ENCODE measurements at places on chromosomes 7 and 10. TPM values are rescaled to one million over a fixed set of nuclear protein-coding genes. Genes with fewer than 3 reads are reported as not detected.

HOXA5 gene
- total RNA-seq = not detected

OPN1SW gene
- not detected for total RNA-seq

DNA sequence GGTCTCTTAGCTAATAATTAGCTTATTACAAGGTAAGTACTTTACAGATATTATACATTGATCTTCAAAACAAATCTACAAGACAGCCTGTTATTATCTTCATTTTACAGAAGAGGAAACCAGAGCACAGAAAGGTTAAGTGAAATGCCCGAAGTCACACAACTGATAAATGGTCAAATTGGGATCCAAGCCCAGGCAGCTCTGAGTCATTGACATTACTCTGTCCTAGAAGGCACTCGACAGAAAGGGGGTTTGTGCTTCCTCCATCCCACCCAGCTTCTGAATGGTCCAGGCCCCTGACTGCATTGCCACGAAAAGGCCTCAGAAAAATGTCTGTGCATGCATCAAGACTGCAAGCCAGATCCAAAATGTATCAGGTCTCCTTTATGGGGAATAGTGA is 81.3 kb upstream of the ZNF438 start:
- DNase-seq = no peak

- no peak for DNase-seq
These were observed 37.1 kb upstream of the ITGB1 start for GRCh38 chr10:32995066-32995622.

DNA sequence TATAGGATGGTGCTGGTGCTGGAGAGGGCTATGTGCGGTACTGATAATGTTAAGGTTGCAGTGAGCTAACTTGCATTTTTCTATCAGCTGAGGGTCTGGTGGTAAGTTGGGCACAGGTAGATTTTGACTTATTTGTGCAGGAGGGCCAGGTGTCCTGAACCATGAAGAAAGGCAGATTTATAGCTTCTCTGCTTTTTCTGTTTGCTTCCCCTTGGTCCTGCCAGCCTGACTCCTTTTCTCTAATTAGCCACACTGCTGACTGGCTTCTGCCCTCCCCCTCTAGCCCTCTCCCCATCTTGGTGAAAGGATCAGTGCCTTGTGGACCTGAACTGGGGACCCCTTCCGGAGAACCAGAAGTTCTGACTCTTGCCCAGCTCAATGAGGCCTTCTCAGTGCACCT is 40.8 kb upstream of the STEAP4 start:
- no peak for DNase-seq

DNA sequence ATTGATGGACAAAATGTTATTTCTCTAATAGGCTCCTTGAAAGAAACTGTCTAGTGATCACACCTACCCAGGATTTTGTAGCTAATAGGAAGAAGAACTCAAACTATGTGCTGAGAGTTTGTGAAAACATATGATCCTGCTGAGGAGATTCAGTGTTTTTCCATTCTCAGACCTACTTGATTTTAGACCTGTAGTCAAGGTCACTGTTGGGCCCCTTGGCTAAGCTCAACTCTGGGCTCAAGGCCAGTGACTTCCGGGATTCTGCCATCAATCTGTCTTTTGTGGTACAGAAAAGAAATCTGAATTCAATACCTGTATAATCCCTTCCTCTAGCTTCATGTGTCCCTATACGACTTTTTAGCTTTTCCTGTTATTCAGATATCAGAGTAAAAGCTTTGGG is 79.7 kb upstream of the FERD3L start:
- no peak for DNase-seq

DNA sequence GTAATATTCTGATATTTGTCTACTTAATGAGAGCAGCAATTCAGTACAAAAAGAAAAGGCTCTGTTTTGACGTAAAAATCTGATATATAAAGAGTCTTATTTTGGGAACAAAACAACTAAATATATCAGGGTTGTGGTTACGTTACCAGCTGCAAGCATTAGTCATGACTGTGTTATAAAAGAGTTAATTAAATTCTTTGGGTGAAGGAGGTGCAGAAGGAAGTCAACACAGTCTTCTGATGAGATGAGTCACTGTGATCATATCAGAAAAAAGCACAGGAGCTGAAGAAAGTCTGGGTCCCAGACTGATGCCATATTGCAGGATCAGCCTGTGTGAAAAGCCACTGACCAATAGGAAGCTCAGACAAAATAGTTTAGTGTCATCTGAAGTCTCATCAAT is 234.3 kb upstream of the TEX47 start:
- no peak for DNase-seq

GRCh38 chr10:127577376-127578258 is 28.5 kb downstream of the NPS start:
- no peak for DNase-seq

DNA sequence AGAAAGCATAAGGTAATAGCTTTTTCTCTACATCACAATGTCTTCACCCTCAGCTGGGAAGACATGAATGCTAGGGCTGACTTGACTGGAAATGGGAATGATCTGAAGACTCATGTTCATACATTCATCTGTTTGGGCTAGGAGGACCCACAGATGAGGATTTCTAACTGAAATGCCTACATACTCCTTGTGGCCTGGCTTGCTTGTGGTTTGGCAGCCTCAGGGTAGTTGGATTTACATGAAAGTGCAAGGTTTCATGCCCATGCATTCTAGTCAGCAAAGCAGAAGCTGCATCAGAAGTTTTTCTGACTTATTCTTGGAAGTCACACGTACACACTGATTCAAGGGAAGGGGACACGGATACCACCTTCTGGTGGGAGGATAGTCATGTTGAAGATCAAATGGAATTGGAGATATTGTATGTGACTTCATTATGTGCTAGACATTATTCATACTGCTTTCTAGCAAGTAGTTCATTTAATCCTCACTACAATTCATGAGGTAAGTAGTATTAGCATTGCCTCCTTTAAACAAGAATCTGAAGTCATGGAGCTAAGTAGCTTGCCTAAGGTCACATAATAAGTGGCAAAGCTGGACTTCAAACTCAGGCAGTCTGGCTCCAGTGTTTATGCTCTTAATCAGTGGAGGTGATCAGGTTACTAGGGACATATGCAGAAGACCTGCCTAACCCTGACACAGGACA is 957.0 kb downstream of the LRMDA start:
- no peak for DNase-seq

DNA sequence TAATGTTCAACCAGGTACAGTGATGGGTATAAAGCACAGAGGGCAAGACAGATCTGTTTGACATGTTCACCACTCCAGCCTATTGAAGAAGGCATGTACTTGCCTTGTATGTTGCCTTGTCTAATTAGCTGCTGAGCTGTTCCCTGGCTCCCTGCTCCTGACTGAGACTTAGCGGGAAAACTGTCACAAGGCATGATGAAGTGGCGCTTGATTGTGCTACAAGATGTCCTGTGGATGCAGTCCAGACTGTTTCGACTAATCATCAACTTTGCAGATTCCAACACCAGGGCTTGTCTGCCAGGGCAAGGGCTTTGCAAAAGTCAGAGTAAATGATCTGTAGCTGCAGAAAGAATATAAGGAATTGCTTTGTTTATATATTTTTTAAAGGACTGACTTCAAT is 136.2 kb upstream of the NRBF2 start:
- DNase-seq = peak; percentile 29

DNA sequence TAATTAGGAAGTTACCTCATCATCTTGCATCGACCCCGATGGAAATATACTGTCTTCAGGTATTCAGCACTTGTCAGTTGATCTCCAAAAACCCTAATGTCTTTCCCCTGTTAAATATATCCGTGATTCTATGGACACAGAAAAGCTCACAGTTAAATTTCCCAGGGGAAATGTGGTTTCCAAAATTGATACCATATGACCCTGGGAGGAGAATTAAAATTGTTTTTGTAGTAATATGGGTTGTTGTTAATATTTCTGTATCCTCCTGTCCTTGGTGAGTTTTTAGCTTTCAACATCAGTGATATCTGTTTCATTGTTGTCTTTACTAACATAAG is 132.1 kb downstream of the CELF2 start:
- DNase-seq = no peak

GRCh38 chr10:52312942-52313255 is 1.2 kb upstream of the DKK1 start:
- no peak for DNase-seq

DNA sequence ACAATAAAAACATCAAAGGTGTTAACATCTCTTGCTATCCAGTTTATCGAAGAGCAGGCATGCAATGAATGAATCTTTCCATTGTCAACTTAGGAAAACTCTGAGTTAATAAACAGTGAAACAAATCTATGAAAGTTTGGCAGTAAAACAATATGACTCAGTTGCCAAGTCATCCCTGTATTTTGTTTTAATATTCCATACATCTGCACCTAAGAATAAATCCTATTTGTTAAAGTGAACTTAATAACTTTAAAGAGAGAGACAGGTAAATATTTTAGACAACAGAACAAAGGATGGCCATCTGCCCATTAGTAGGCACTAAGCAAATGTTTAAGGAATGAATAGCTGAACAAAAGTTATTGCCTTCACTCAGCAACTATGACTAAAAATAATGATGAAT is 700.5 kb upstream of the CELF2 start:
- no peak for DNase-seq

DNA sequence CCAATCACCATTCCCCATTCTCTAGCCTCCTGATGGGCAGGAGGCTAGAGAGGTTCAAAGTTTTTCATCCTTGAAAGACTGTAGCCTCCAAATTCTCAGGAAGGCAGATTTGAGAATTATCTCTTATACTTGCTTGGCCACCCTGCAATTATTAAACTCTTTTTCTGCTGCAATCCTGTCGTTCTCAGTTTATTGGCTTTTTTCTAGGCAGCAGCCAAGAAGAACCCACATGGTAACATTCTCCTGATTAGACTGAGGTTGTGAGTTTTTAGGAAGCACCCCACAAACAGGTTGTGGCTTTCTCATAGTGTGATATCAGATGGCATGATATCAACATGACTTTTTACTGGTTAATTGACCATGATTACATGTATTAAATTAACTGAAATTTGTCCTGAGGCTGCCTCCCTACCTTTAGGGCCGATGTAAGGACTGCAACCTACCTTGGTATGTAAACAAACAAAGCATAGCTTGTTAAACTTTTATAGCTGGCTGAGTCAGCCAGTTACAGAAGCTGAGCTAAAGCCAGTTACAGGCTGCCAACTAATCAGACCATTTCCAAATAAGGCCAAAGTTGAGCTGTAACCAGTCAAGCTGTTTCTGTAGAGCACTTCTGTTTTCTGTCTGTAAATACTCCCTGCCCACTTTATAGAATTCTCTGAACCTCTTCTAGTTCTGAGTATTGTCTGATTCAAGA is 3.2 kb upstream of the ZNF248 start:
- DNase-seq = no peak

- no peak for DNase-seq
These were observed 855 bp downstream of the ATP6V1F start for GRCh38 chr7:128863433-128863989.

- DNase-seq = no peak
These were observed 916.6 kb downstream of the IPMK start for GRCh38 chr10:57351076-57351475.

DNA sequence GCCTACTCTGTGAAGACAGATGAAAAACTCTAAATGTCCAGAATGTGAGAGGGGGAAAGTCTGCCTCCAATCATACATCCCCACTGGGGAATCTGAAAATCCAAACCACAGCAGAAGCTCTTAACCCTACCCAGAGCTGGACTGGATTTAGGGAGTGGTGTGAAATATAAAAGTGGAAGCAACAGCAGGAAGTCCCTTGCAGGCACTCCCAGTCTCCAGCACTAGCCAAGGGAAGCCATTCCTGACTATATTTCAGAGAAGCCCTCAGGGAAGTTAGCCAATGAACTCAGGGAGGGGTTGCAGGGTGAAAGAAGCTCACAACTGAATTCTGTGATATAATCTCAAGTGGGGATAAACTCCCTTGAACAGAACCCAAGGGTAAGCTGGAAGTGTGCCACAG is 51.5 kb downstream of the CRPPA start:
- no peak for DNase-seq

GRCh38 chr7:27197137-27198042 is 2.5 kb downstream of the HOXA13 start:
- no peak for DNase-seq

DNA sequence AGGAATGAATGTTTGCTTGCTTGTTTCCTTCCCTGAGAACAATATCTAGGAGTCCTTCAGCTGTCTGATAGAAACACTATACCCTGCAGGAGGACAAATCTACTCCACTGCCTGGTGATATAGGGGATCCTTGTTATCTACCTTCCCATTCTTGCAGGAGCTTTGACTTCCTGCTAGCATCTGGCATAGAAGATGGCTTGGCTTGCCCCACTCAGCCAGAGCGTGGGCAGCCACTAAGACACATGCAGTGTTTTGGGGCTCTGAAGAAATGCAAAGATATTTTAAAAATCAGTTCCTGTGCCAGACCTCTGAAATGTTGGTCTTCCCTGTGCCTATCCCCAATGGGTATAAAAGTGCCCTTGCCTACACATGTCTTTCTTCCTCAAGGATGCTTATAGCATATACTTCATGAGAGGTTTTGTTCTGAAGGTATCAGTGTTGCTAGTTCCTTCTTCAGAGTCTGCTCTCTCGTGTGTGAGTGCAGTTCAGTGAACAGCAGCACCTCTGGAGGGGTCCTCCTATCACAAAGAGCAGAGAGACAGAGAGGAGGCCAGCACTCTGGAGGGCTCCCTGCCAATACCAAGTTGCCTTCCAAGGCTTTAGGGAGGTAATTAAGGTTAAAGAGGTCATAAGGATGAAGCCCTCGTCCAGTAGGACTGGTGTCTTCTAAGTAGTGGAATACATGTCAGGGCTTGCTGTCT is 149.1 kb upstream of the CALCR start:
- no peak for DNase-seq

- no peak for DNase-seq
These were observed 12.5 kb downstream of the ARHGAP22 start for GRCh38 chr10:48592346-48592745.
